ENCODE measurements at places on chromosomes 2 and 18.

- no peak for DNase-seq
Measured at GRCh38 chr2:219133976-219134375, 26.6 kb downstream of the NHEJ1 start.

GRCh38 chr18:6505498-6505875, 90.8 kb upstream of the L3MBTL4 start:
- DNase-seq, result no peak

GRCh38 chr2:218074031-218074430, 5.0 kb downstream of the RUFY4 start:
- no peak for DNase-seq

DNA sequence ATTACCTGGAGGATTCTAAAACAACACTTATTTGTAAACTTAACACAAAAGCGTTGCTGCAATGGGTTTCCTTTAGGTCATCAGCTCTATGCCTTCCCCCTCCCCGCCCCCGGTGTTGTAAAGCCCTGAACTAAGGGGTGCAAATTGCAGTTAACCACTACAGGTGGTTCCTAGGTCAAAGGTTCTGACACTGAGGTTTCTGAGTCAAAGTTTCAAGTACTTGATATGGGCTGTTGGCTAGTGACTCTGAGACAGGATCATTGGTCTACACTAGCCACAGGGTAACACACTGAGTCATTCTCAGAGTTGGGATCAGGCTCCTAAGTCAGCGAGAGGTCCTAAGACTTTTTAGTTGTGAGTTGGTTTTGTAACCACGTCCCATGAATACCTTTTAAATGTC, 15.4 kb downstream of the IL1B start:
- no peak for DNase-seq

GRCh38 chr2:143428700-143429099, 299.5 kb downstream of the ARHGAP15 start:
- peak; percentile 8 for DNase-seq

- DNase-seq, result no peak
Measured at GRCh38 chr2:207974216-207974605, 51.1 kb downstream of the PLEKHM3 start.

DNA sequence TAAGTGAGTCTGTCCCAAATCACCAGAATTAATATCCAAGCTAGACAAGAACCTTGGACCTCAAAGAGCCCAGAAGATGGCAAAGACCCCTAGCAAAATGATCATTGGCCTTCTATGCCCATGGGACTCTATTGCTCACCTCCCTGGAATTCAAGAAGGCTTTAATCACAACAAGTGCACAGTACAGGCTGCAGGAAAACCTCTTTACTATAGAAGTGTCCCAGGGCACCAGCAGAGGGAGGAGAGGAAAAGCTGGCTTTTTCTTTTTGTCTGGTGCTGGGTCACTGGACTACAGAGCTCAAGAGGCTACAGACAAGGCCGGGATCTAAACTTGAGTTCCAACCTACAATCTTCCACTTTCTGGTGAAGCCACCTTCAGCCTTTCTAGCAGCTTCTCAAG, 88.3 kb upstream of the PPP1CB start:
- DNase-seq, result no peak

GRCh38 chr2:142472382-142472781, 341.6 kb upstream of the LRP1B start:
- no peak for DNase-seq

GRCh38 chr2:32009516-32010256, 1.1 kb downstream of the MEMO1 start:
- DNase-seq, result peak; percentile 13

DNA sequence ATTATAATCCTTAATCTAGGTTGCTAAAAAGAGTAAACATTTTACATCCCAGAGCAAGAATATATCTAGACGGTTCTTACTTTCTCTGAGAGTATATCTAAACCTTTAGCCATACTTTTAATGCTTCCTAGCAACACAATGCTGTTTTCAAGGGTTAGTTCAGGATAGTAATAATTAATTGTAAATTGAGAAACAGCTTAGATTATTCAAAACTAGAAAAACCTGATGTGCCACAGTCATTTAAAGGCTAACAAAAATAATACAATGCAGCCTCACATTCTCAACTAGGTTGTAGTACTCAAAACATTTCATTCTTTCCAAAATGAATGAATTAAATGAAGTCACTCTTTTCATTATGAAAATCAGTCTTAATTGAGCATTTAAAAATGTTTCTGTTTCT, 103.2 kb upstream of the OTX1 start:
- no peak for DNase-seq

GRCh38 chr2:239196474-239197021, 204.3 kb downstream of the HDAC4 start:
- DNase-seq, result no peak

GRCh38 chr2:175837046-175837445, 165.0 kb downstream of the LNPK start:
- DNase-seq, result no peak

GRCh38 chr2:170997893-170998597, 69.0 kb downstream of the GORASP2 start:
- no peak for DNase-seq

GRCh38 chr2:100786297-100786658, 33.7 kb upstream of the NPAS2 start:
- DNase-seq, result no peak

- DNase-seq, result no peak
Measured at GRCh38 chr2:157757500-157757899, 118.6 kb downstream of the ACVR1 start.

DNA sequence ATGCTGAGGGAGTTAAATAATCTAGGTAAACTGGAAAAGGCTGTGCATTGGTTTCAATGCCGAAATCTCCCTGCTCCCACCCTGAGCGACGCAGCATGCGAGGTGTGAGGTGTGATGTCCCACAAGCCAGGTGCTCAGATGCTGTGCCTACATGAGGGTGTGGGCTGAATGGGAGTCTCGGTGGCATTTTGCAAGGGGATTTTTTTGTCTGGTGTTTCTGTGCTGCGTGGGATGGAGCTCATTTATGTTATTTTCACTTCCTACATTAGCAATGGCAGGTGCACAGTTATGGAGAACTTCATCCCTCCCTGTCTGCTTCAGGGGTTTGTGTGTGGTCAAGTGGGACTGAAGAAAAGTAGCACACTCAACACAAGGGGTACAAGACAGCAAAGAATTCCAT, 110.2 kb upstream of the CCDC68 start:
- no peak for DNase-seq

DNA sequence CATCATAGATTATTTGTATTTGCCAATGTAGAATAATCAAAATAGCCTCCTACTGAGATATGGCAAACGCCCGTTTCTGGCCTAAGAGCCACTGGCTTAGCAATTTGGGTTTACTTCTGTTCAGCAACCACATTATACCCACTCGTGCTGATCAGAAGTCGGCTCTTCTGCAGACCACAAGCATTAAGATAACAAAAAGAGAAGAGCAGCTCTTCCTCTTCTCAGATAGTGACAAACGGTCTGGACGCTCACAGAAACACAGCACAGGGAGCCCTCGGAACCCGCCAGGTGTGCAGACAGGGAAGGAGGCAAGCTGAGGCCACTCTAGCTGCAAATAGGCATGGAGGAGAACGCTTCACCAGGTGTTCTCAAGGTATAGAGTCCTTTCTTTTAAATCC, 164.0 kb downstream of the HDAC4 start:
- DNase-seq, result no peak

DNA sequence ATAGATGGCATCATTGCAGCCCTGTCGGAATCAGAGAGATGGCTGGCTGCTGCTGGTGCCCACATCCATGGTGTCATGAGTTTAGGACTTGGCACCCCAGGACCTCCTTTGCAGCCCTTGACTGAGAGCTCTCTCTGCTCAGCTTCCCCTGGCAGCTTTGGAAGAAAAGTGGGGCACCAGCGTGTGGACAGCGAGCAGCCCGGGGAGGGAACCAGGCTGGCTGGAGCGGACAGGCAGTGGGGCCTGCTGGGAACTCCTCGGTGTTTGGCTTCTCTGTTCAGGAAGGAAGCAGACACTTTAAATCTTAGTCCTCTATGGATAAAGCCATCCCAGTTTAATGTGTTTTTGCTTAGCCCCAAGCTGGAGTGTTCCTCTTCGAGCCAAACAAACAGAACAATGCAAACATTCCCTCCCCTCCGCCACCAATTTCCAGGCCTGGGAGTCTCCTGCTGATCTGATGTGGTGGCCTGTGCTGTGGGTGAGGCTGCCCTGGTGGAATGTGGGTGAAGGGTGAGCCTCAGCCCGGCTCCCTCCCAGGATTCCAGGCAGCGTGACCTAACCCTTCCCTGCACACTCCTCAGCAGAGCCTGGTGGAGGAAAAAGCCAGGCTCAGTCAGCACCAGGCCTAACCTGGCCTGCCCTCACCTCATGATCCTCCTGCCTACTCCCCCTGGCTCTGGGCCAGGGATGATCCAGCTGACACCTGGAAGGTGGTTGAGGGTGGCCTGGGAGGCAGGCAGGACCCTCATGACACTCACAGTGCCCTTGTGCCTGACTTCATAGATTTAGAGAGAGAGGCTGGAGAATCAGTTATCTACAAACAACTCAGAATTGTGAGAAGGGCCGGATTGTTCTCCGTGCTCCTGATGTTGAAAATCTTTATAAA, 21.6 kb upstream of the ITGB6 start:
- DNase-seq, result no peak

GRCh38 chr2:143229952-143230351, 100.7 kb downstream of the ARHGAP15 start:
- no peak for DNase-seq

- no peak for DNase-seq
Measured at GRCh38 chr2:221908518-221908917, 336.4 kb upstream of the EPHA4 start.

DNA sequence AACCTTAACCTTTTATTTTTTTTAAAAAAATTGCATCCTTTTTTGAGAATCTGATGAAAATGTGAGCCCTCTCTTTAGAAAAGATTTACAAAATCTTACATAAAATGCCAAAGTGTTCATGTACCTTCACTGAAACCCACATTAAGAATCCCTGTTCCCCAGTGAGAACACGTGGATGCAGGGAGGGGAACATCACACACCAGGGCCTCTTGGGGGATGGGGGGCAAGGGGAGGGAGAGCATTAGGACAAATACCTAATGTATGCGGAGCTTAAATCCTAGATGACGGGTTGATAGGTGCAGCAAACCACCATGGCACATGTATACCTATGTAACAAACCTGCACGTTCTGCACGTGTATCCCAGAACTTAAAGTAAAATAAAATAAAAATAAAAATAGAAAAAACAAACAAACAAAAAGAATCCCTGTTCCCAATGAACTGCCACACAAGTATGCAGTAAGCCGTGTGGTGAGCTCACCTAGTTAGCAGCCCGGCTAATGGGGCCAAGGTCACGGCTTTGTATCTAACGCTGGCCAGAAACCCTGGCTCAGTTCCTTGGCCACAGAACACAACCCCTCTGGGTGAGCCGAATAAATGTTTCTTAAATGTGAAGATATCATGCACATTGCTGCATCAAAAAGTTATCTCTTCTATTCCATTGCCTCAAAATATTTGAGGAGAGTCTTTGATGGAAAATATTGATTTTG, 41.4 kb downstream of the CHST9 start:
- no peak for DNase-seq

GRCh38 chr2:169415233-169415748, 53.0 kb upstream of the LRP2 start:
- no peak for DNase-seq

DNA sequence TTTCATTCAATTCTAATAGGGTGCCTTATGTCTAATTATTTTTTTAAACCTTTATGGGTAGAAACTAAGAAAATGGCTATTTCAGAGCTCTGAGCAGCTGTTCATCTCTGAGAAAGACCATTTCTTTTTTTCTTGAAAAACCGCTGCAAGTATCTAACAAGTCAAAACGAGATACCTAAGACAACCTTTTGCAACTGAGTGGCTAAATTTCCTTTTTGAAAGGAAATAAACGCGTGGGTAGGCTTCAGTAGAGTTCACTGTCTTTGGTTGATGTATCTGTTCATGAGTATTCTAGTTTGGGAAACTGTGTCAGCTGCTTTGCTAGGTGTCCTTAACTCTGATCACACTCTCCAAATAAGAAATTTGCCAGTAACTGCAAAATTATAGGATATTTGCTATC, 104.3 kb upstream of the LINC00305 start:
- DNase-seq, result no peak

Data from activated CD8-positive, alpha-beta memory T cell treated with anti-CD3 and anti-CD28 coated beads for 4 hours (primary cell).